ENCODE measurements at places on chromosomes 12 and 14.
A peak's percentile ranks its signal among the peaks of the same experiment; 100 is the strongest.

- ATAC-seq, result no peak
These were observed 32.7 kb upstream of the PRPF39 start for GRCh38 chr14:45051180-45051579.

- no peak for ATAC-seq
These were observed 5.6 kb downstream of the CNOT2 start for GRCh38 chr12:70248876-70249275.

- ATAC-seq, result no peak
These were observed 35.4 kb downstream of the DMAC2L start for GRCh38 chr14:50347521-50347920.

DNA sequence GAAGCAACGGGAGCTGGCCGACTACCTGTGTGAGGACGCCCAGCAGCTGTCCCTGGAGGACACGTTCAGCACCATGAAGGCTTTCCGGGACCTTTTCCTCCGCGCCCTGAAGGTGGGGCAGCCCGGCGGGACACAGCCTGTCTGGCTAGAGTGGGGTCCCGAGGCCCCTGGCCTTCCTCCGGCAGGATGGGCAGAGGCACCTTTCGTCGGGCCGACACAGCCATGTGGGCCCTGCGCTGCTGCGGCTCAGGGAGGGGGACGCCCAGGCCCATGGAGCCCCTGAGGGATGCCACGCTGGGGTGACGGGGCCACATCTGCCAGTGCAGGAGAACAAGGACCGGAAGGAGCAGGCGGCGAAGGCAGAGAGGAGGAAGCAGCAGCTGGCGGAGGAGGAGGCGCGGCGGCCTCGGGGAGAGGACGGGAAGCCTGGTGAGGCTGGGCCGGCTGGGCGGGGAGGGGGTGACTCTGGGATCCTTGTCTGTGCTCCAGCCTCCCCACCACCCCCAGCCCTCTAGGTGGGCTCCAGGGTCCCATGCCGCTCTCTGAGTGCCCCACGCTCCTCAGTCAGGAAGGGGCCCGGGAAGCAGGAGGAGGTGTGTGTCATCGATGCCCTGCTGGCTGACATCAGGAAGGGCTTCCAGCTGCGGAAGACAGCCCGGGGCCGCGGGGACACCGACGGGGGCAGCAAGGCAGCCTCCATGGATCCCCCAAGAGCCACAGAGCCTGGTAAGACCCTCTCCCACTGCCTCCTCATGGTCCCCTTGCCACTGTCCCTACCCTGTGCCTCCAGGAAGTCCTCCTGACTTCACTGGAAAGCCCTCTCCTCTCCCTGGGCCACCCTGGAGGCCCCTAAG is 10.9 kb upstream of the ADSS1 start:
- no peak for ATAC-seq

DNA sequence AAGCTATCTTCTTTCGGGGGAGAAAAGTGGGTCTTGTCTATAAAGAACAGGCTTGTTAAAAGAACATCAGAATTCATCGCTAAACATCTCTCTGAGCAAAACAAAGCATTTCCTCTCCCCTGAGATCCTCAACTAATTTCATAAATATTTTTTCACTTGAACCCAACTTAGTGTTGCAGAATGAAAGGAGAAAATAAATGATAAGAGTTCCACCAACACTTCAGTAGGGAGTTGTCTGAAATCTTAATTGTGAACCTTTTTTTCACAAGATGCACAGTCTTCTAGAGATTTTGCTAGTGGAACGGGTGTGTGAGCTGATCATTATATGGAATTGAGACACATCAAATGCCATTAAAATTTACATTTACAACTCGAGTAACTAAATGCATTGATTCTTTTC is 1.3 kb upstream of the DAAM1 start:
- ATAC-seq, result no peak

GRCh38 chr12:76029982-76030340 is 1.6 kb downstream of the PHLDA1 start:
- 0 out of 3 replicates have a peak, but pooled peaks have one; percentile 0 for ATAC-seq

DNA sequence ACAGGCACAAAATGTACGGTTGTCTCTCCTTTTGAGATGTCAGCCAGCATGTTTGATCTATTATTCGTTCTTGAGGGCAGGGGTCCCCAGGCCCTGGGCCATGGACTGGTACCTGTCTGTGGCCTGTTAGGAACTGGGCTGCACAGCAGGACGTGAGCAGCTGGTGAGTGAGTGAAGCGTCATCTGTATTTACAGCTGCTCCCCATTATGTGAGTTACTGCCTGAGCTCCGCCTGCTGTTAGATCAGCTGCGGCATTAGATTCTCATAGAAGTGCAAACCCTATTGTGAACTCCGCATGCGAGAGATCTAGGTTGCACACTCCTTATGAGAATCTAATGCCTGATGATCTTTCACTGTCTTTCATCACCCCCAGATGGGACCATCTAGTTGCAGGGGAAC is 41.4 kb upstream of the SCN8A start:
- ATAC-seq, result no peak

GRCh38 chr12:18492372-18493025 is 231.2 kb downstream of the PIK3C2G start:
- peak; percentile 80 for ATAC-seq

- ATAC-seq, result no peak
These were observed 295.9 kb upstream of the ATP2B1 start for GRCh38 chr12:90004319-90005074.

DNA sequence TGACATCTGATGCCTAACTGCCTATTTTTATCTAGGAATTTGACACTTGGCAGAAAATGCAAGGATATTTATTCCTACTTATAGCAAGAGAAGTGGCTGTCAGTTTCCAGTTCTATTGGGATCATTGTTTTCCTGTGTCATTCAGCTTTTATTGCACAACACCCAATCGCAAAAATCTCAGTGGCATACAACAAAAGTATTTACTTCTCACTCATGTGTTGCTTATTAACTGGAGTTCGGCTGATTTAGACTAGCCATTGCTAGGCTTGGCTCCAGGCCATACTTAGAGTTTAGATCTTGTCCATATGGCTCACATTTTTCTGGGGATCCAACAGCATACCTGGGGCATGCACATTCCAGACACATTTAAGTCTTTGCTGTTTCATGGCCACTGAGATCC is 218.6 kb upstream of the SYT1 start:
- peak; percentile 57 for ATAC-seq

GRCh38 chr14:76050797-76051392 is 65.3 kb downstream of the IFT43 start:
- peak; percentile 90 for ATAC-seq

GRCh38 chr12:19574601-19575000 is 135.3 kb downstream of the AEBP2 start:
- ATAC-seq, result no peak

GRCh38 chr14:79920180-79920692 is 291.1 kb downstream of the DIO2 start:
- no peak for ATAC-seq

DNA sequence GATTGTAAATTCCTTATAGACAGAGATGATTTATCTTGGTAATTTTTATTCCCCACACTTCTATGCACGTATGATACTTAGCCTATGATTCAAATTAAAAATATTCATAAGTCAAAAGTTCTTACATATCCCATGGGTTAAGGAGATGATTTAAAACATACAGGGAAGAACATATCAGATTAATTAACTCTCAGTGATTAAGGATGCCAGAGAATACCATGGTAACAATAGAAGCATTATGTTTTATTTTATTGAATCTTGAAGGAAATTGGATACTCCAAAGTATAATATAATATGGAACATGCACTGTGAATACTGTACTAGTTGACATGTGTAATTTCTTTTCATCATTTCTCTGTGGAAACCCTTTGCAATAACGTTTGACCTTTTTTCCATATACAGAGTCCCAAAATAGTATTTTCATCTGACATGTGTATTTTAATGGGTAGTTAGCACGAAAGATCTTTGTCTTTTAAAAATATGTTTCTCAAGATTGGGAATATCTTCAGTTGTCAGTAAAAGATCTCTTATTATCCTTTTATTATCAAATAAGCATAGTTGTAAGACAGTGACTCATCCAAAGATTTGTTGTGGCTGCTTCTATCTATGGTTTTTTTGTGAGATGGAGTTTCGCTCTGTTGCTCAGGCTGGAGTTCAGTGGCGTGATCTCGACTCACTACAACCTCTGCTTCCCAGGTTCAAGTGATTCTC is 166.7 kb downstream of the RAD51B start:
- ATAC-seq, result peak; percentile 72

DNA sequence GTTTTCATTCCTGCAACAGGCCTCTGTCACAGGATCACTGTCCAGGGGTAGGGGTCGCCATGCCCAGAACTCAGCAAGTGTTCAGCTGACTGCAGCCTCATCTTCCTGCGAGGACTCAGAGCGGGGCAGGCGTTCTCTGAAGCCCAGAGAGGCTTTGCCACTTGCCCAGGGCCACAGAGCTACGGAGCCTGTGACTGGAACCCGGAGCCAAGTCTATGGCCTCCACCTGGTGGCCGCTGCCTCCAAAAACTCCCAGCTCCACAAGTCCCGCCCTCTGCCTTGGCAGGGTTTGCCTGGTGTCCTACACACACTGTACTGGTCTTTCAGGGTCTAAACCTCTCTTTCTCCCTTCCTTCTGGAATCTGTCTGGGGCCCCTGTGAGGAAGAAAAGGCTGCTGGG is 8.7 kb upstream of the PPP1R13B start:
- 0 out of 3 replicates have a peak, but pooled peaks have one; percentile 18 for ATAC-seq

GRCh38 chr12:123621101-123621500 is 12.4 kb downstream of the EIF2B1 start:
- no peak for ATAC-seq

DNA sequence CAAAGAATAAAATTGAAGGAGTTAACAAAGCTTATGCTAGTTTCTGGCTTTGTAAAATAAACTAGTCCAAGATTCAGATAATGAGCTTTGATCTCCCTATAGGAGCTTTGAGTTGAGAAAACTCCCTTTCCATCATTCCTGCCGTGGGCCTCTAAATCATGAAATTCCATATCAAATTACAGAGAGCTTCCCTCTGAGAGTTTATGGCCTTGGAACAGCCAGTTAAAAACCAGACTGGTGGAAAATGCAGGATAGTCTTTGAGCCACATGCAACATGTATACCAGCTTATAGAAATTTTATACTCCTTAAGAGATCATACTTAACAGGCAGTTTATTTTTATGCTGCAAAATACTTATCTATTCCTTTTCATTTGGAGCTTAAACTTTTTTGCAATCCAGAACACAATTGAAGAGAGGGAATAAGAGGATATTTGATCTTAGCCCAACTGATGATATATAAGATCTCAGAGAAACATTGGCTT is 175.8 kb upstream of the ATP2B1 start:
- ATAC-seq, result no peak

GRCh38 chr12:19198272-19198671 is 68.7 kb downstream of the PLEKHA5 start:
- peak; percentile 33 for ATAC-seq

DNA sequence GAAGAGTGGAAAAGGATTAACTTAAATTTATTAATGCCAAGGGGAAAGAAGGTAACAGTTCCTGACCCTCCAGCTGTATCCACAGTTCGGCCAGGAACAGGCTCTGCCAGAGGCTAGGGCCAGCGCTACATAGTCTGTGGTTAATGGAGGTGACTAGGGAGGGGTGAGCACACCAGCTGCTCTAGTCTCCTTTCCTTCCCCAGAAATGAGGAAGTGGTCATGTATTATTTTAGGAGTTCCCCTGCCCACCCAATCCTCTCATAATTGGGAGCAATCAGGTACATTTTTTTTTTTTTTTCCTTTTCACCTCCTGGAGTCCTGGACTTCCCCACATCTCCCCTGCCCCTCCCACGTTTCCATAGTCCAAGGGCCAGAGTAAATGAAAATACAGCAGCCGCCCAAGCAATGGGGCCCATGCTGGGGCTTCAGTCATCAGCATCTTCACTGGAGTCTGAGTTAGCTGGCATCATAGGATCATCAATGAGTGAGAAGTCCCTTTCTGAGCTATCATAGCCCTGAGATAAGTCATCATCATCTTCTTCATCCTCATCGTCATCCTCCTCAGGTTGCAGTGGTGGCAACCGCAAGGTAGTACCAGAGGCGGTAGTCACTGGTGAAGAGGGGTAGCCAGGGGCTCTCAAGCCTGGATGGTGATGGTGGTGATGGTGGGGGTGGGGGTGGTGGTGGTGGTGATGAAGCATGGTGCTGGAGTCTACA is 1.5 kb upstream of the SUPT16H start:
- ATAC-seq, result no peak

GRCh38 chr14:78319406-78319805 is 149.2 kb downstream of the NRXN3 start:
- no peak for ATAC-seq

DNA sequence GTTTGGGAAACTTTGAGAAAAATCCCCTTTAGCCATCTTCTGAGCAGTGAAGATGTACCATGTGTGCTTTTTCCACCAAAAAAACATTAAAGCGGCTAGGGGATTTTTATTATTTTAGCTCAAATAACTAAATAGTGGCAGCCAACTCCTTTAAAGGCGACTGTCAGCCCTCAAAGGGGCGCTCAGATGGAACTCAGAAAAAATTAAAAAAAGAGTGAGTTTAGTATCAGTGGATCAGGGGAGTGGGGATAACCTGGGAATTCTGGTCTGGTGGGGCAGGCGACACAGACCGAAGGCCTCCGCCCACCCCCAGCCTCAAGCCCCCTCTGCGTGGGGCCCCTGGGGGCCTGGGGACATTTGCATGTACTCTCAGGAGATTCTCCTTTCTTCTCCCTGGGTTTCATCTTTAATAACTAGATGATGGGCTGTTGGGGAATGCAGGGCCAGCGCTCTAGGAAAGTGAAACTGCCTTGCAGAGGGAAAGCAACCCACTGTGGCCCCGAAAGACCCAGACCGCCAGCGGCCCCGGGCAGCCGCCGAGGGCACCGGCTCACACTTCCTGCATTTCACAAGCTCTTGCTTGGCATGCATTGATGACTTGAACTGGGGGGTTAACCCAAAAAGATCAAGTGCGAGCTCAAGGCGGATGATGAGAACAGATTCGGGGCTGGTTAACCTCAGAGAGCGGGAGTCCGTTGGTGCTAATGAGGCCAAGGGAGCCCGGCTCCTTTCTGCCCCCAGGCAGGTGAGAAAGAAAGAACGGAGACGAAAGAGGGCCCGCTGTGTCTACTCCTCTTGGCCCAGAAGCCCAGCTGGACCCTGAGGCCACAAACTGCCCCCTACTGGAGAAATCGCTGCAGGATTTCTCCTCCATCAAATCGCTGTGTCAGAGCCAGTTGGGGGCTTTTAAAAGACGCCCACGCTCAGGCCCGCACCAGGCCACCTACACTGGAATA is 7.3 kb upstream of the BATF start:
- ATAC-seq, result no peak

- peak; percentile 34 for ATAC-seq
These were observed 66.6 kb upstream of the SCN8A start for GRCh38 chr12:51524386-51524901.

DNA sequence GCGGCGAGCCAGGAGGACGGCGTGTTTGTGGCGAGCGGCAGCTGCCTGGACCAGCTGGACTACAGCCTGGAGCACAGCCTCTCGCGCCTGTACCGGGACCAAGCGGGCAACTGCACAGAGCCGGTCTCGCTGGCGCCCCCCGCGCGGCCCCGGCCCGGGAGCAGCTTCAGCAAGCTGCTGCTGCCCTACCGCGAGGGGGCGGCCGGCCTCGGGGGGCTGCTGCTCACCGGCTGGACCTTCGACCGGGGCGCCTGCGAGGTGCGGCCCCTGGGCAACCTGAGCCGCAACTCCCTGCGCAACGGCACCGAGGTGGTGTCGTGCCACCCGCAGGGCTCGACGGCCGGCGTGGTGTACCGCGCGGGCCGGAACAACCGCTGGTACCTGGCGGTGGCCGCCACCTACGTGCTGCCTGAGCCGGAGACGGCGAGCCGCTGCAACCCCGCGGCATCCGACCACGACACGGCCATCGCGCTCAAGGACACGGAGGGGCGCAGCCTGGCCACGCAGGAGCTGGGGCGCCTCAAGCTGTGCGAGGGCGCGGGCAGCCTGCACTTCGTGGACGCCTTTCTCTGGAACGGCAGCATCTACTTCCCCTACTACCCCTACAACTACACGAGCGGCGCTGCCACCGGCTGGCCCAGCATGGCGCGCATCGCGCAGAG is 873 bp downstream of the PLXNC1 start:
- no peak for ATAC-seq

- peak; percentile 90 for ATAC-seq
These were observed 176.8 kb downstream of the GXYLT1 start for GRCh38 chr12:41967668-41968500.
